Left ventricle myocardium superior (tissue), 1 donor: ENCODE measurements at places on chromosomes 1 and 21. TPM values are rescaled to one million over a fixed set of nuclear protein-coding genes. Genes with fewer than 3 reads are reported as not detected.

The AQP10 gene
- 0.27 TPM for total RNA-seq

The PGLYRP3 gene
- not detected for total RNA-seq

DNA sequence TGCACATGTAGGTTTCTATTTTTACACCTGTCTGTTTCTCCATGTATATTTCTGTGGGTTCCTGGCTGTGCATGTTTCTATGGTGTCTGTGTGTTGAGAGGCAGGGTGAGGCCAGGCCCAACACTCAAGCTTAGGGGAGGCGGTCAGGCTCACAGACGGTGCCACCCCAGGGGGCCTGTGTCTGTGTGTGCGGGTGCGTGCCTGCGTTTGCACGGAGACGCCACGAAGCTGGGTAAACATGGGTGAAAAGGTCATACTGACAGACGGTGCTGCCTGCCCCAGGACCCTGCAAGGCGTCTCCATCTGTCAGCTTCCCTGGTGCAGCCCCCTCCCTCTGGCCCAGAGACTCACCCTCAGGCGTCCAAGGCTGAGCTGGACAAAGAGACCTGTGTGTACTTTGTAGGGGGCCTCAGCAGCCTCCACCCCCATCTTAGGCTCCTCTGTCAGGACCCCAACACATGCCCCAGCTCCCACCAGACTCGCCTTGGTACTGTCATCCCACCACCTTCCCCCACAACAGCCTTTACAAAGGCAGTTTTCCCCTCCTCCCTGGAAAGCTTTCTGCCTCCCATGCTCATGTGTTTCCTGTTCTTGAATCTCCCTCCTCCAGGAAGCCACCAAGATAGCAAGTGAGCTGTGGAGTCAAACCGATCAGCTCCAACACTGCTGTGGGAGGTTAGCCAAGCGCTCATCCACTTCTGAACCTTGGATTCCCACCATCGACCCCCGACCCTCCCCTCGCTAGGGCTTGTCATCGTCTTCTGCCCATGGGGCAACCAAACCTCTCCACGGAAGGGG is 34.1 kb downstream of the PTPRF start:
- no peak for DNase-seq

DNA sequence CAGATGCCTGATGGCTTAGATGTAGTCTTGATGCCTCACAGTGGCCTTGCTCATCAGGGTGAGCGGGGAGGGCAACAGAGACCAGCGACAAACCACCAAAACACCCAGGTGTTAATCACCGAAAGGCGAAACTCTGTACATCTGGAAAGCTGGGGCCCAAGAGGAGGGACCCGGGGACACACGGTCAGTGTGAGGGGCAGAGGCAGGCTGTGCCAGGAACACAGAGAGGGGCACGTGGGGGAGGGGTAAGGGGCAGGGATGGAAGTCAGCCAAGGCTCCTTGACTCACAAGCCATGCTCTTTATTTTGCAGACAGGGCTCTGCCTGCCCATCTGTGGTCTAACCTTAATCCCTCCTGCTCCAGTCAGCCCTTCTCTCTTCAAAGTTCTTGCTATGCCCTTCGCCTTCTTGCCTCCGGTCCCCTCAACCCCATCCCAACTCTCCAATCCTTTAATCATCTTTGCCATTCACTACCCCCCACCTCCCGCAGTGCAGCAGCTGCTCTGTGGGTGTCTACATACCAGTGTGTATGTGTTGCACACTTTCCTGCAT is 4.3 kb downstream of the MEF2D start:
- no peak for DNase-seq

GRCh38 chr1:36238433-36238832 is 14.2 kb downstream of the THRAP3 start:
- DNase-seq, result no peak

- DNase-seq, result peak; percentile 40
Observed at GRCh38 chr1:916173-917075, 7.3 kb upstream of the SAMD11 start.
